Caki2 (cell line): ENCODE measurements at places on chromosomes 12 and 14. TPM values are rescaled to one million over a fixed set of nuclear protein-coding genes. Genes with fewer than 3 reads are reported as not detected.

HSPB8 gene
- 13.0 and 23.5 TPM in 2 replicates for total RNA-seq

FOXN4 gene
- not detected in 2 replicates for total RNA-seq

LACRT gene
- not detected in 2 replicates for total RNA-seq

MAPKAPK5 gene
- 19.1 and 50.8 TPM in 2 replicates for total RNA-seq

KIF5A gene
- total RNA-seq = not detected in 2 replicates

EIF2S3B gene
- total RNA-seq = 0.12 and 0.14 TPM in 2 replicates

KLRC2 gene
- not detected in 2 replicates for total RNA-seq

POMT2 gene
- total RNA-seq = 9.4 and 27.4 TPM in 2 replicates

KLRK1 gene
- not detected in 2 replicates for total RNA-seq

GPRC5D gene
- not detected in 2 replicates for total RNA-seq

HOXC13 gene
- 0.24 and 1.4 TPM in 2 replicates for total RNA-seq

LIN7A gene
- total RNA-seq = 10.5 and 20.9 TPM in 2 replicates

FITM1 gene
- total RNA-seq = not detected in 2 replicates

C14orf180 gene
- total RNA-seq = not detected in 2 replicates

PZP gene
- not detected in 2 replicates for total RNA-seq

RFLNA gene
- 0.07 TPM in 1 of 2 replicates, not detected in the other for total RNA-seq

PSMA6 gene
- total RNA-seq = 410 and 417 TPM in 2 replicates

KRT77 gene
- total RNA-seq = not detected in 2 replicates

GLS2 gene
- total RNA-seq = not detected in 2 replicates

ITFG2 gene
- total RNA-seq = 2.2 and 15.4 TPM in 2 replicates

PTPRR gene
- 22.3 and 31.0 TPM in 2 replicates for total RNA-seq

OR4K1 gene
- not detected in 2 replicates for total RNA-seq

PIK3C2G gene
- total RNA-seq = not detected in 2 replicates

SLC6A12 gene
- total RNA-seq = 0.95 TPM in 1 of 2 replicates, not detected in the other

ASIC1 gene
- total RNA-seq = 0.74 and 5.8 TPM in 2 replicates

WNT5B gene
- 4.9 and 9.2 TPM in 2 replicates for total RNA-seq

SCNN1A gene
- 0.12 and 5.7 TPM in 2 replicates for total RNA-seq

MAP1LC3B2 gene
- 2.7 TPM in 1 of 2 replicates, not detected in the other for total RNA-seq

MMP14 gene
- not detected in 2 replicates for total RNA-seq

BDKRB1 gene
- total RNA-seq = not detected in 2 replicates

APAF1 gene
- total RNA-seq = 15.2 and 43.6 TPM in 2 replicates

OTUB2 gene
- 2.9 and 3.2 TPM in 2 replicates for total RNA-seq

SLC7A8 gene
- total RNA-seq = not detected in 2 replicates

DLGAP5 gene
- 27.1 and 29.9 TPM in 2 replicates for total RNA-seq

PRPH gene
- 7.8 TPM in 1 of 2 replicates, not detected in the other for total RNA-seq

FGF6 gene
- not detected in 2 replicates for total RNA-seq

PLEKHA5 gene
- 12.6 and 15.7 TPM in 2 replicates for total RNA-seq

PLXNC1 gene
- 0.10 TPM in 1 of 2 replicates, not detected in the other for total RNA-seq

TGM1 gene
- total RNA-seq = 0.44 TPM in 1 of 2 replicates, not detected in the other

PRH2 gene
- total RNA-seq = not detected in 2 replicates

PRB2 gene
- not detected in 2 replicates for total RNA-seq

E2F7 gene
- 2.5 and 4.7 TPM in 2 replicates for total RNA-seq

CACNA1C gene
- total RNA-seq = 0.32 and 1.2 TPM in 2 replicates

ZNF605 gene
- total RNA-seq = 1.3 and 2.6 TPM in 2 replicates

KLRG1 gene
- 1.0 and 4.2 TPM in 2 replicates for total RNA-seq

LMNTD1 gene
- 3.4 TPM in 1 of 2 replicates, not detected in the other for total RNA-seq

KLC1 gene
- total RNA-seq = 55.8 and 80.3 TPM in 2 replicates

ITGA5 gene
- total RNA-seq = 35.8 and 44.7 TPM in 2 replicates

KRT7 gene
- total RNA-seq = 122 and 152 TPM in 2 replicates

TSPAN19 gene
- not detected in 2 replicates for total RNA-seq

AQP2 gene
- not detected in 2 replicates for total RNA-seq

TAC3 gene
- not detected in 2 replicates for total RNA-seq

SLC6A13 gene
- total RNA-seq = not detected in 2 replicates

PTCSC3 gene
- total RNA-seq = not detected in 2 replicates

SETD1B gene
- 0.61 and 3.4 TPM in 2 replicates for total RNA-seq
